ENCODE measurements at places on chromosomes 12 and 14.

DNA sequence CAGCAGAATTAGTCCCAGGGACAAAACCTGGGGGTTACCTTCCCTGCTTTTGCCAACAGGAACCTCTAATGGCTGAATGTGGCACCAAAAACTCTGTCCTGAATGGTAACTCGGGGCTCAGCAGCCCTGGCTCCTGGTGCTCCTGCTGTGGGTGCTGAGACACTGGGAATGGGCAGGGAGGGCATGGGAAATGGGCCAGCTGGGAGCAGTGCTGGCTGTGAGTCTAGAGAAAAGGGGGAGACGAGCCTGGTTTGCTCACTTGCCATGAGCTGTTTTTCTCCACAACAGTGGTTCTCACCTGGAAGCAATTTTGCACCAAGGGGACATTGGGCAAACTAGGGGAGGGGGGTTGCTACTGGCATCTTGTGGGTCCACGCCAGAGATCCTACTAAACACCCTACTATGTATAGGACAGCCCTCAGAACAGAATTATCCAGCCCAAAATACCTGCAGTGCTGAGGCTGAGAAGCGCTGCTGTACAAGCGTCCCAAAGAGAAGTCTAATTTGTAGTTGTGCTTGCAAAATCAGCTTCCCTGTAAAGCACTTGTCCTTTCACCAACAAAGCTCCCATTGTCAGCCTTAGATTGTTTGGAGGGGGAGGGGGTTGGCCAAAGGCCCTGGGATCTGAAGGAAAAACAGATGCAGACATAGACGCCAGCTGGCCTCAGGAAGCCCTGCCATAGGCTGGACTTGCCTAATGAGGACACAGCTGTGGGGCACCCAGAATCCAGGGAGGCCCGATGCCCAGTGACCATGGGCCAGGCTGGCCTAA, 3.6 kb downstream of the LRRC74A start:
- no peak for DNase-seq

GRCh38 chr12:46783871-46784270, 41.9 kb downstream of the SLC38A4 start:
- no peak for DNase-seq

DNA sequence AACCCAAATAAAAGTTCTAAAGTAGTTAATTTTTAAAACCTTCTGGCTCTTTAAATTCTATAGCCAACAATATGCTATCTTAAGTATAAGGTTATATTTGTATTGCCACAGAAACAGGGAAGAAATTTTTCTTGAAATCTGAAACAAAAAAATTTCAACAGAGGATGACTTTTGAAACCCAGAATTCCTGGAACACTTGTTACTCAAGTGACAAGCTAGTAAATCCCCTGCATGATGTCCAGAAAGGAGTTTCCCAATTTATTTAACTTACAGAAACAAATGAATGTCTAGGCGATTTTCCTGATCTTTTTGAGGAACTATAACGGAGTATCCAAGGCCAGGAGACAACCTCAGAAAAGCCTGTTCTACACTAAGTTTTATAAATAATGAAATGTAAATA, 69.6 kb downstream of the SLC41A2 start:
- DNase-seq: no peak

DNA sequence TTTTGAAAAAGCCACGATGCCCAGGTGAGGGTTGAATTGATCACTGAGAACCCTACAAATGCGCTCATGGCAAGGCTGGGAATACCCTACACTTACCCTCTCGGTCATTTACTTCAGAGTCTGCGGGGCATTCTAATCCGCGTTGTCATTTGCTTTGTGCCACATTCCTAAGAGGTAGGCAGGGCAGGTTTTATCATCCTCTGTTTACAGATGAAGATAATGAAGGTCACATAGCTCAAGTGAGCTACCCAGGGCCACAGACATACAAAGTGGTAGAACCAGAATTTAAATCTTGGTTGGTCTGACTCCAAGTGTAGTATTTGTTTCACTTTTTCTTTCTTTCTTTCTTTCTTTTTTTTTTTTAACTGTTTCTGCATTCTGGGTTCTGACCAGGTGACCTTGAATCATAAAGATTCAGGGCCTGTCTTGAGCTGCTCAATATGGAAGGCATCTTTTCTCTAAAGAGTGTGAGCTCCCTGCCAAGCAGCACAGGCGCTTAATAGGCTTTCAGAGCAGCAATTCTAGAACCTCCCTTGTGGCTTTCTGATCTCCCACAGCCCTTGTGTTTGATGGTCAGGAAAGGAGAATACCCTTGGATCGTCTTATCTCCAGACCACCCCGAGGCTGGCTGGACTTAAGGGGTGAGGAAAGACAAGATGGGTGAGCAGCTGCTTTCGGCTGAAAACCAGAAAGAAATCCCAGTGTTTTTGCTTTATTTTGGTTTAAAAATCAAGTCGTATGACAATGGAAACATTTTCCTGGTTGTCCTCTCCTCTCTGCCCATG, 662 bp upstream of the BATF start:
- no peak for DNase-seq

DNA sequence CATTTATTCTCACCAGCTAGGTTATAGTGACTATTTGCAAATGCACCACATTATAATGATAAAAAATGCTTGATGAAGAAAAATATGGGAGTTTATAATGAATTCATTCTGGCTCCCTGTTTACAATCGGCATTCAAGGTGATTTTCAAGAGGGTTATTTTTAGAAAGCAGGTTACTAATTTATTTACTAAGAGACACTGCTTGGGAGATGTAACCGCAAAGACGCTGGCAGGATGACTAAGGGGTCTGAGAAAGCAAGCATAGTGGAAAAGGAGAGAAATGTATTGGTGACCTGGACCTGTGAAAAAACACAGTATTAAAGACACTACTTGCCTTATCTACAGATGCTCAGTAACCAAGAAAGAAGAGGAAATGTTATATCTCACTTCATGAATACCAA, 13.3 kb upstream of the PITPNM2 start:
- DNase-seq: peak; percentile 86

GRCh38 chr12:87923361-87923760, 105.8 kb downstream of the C12orf50 start:
- DNase-seq: no peak

DNA sequence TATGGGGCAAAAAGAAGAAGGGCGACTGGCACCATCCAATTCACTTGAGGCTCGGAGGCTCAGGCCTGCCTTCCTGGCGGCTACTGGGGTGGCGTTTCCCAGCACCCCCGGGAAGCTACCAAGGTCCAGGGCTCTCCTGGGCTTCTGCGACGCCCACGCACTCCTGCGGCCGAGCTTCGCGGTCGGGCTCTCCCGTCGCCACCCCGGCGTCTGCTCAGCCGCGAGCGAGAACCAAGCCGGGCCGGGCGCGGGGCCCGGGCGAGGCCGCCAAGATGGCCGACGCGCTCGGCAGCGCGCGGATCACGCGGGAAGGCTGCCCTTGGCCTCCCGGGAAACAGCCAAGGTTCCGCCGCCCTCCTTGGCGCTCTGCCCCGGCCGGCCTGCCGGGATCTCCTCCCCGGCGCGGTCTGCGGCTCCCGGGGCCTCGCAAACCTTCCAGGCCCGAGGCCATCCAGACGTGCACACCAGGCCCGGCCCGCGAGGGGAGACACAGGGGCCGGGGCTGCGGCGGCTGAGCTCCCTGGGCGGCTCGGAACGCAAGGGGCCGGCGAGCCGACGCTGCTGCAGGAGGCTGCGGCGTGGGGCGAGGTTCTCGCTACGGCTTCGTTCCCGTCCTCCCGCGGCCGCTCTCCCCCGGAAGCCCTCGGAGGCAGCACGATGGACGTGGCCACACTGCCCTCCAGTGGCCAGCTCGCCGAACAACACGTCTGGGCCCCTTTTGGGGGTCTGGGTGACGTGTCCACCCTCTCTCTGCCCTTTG, 23.5 kb upstream of the ZFP36L1 start:
- peak; percentile 65 for DNase-seq

DNA sequence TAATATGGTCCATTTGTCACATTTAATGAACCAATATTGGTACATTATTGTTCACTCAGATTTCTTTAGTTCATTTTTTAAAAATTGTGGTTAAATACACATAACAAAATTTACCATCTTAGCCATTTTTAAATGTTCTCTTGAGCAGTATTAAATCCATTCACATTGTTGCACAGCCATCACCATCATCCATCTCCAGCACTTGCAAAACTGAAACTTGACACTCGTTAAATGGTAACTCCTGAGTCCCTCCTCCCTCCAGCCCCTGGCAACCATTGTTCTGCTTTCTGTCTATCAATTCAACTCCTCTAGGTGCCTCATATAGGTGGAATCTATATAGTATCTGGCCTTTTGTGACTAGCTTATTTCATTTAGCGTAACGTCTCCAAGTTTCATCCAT, 86.4 kb downstream of the ACACB start:
- DNase-seq: no peak

DNA sequence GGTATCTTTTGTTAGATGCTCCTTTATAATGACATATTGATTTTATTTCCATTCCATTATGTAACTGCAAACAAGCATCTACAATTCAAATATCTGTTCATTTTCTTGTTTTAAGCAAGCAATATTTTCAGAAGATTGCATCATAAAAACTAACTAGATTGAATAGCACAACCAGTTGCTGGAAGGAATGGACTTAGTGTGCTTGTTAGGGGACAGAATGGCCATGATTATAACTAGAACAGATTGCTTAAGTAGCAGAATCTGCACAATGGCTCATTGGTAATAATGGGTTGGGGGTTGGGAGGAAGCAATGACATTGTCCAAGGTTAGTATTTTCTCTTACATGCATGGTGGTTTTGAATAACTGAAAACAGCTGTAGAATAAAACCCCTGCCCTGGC, 939.5 kb downstream of the SLC16A7 start:
- no peak for DNase-seq

GRCh38 chr14:68667313-68667791, 125.5 kb downstream of the ZFP36L1 start:
- no peak for DNase-seq

- no peak for DNase-seq
Measured at GRCh38 chr14:94673781-94674231, 61.6 kb downstream of the SERPINA3 start.

GRCh38 chr14:38083039-38083438, 124.7 kb upstream of the SSTR1 start:
- no peak for DNase-seq

DNA sequence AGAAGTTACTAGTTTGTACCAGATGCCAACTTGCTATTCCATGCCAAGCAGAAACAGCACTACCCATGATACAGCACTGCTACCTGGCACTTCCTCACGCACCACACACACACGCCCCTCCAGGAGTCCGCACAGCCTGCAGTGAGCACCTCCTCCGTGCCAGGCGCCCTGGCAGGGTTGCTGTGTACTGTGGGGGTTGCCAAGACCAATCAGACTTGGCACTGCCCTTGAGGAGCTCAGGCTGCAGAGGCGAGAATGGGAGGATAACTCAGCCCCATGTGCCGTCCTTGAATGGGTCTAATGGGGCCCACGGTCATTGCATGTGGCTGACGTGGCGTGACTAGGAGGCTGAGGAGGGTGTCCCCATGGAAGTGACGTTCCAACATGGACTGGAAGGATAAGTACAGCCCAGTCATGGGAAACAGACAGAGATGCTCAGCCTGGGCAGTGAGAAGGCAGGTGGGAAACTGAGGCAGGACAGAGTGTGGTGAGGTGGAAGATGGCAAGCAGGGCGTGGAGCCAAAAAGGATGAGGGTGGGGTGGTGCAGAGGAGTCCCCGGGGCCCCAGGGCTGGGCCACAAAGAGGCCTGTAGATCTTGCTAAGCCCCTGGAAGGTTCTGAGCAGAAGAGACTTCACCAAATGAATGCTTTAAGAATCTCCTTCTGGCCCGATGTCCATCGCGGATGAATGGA, 65.3 kb upstream of the C14orf180 start:
- DNase-seq: no peak

- no peak for DNase-seq
Measured at GRCh38 chr12:114018669-114019068, 52.5 kb upstream of the RBM19 start.

DNA sequence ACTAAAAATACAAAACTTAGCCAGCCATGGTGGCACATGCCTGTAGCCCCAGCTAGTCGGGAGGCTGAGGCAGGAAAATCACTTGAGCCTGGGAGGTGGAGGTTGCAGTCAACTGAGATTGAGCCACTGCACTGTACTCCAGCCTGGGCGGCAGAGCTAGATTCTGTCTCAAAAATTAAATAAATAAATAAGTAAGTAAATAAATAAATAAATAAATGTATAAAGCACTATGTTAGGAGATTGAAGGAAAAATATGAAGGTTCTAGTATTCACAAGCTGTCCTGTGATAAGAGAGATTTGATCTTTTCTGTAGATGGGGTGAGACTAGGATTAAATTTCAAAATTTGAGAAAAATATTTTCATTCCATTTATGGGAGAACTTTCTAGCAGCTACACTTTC, 5.7 kb downstream of the DNAJC22 start:
- DNase-seq: no peak

GRCh38 chr12:106903241-106903945, 52.3 kb upstream of the TMEM263 start:
- no peak for DNase-seq

DNA sequence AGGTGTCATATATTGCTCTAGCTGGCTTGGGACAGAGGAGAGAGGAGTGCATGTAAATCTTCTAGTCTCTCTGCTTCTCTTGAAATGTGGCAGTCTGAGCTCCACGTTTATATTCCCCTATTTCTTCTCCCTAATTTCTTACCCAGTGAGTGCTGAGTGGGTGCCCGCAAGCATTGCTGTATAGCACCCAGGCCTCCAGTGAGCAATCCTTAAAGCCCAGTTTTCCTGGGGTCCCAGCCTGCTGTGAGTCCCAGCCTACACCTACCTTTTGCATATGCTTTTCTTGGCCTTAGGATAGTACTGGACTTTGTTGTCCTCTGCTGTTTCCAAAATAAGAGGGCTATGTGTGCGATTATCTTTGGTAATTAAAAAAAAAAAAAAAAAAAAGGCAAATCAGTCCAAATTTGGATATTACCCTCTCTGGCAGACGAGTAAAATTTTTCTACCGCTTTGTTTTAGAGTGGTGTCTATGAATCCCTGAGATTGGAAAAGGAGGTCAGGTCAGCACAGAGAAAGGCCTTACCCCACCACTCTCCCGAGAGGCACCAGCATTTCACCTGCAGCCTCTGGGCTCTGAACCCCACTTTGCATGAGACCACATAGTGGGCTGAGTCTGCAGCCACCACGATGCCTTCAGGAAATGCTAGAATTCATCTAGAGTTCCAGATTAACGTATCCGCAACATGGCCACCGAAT, 1.1 kb downstream of the MGST1 start:
- DNase-seq: no peak
